ENCODE measurements at places on chromosomes 4 and X. TPM values are rescaled to one million over a fixed set of nuclear protein-coding genes. Genes with fewer than 3 reads are reported as not detected.

GRCh38 chrX:102833136-102833535, 103.9 kb upstream of the RAB40AL start:
- DNase-seq: no peak

GRCh38 chr4:1356181-1356998, 9.4 kb downstream of the UVSSA start:
- DNase-seq: no peak

DNA sequence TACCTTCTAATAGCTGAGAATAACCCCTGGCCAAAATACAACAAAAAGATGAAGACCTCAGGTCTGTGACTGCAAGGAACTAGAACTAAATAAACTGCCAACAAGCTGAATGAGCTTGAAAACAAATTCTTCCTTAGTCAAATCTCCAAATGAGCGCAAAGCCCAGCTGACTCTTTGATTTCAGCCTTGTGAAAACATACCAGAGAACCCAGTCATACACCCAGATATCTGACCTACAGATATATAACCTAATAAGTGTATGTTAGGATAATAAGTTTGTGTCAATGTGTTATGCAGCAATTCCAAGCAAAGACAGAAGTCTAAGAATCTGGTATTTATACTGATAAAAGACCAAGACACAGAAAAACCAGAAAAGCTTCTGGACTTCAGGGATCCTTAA, 38.0 kb upstream of the ADGRL3 start:
- DNase-seq: no peak

The DMRTC1 gene
- not detected for total RNA-seq
